ENCODE measurements at places on chromosomes 4 and X.

GRCh38 chr4:57211131-57211530 is 100.9 kb upstream of the IGFBP7 start:
- no peak for DNase-seq

DNA sequence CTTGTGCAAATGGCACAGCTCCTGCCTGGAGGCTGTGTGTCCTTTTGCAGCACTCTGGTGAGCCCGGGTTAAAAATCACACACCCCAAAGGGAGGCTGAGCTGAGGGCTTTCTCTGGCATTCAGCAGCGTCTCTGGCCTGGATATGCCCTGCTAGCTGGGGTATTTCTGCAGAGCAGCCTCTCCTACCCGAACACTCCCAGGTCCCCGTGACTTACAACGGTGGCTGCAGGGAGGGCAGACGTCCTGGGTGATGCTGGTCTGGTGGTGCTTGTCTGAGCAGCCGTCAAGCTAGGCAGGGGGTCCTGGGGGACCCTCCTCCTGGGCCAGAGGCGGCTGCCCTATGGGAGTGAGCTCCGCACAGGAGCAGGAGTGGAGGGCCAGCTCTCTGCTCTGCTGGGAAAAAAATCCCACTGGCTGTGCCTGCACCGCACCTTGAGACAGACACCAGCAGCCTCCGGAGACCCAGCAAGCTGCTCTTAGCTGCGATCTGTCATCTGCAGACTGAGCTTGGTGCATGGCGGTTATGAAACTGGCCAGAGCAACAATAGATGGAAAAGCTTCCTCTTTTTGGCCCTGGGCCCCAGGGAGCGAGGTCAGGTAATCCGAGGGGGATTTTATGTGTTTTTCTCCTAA is 41.3 kb upstream of the ASMTL start:
- DNase-seq, result no peak

DNA sequence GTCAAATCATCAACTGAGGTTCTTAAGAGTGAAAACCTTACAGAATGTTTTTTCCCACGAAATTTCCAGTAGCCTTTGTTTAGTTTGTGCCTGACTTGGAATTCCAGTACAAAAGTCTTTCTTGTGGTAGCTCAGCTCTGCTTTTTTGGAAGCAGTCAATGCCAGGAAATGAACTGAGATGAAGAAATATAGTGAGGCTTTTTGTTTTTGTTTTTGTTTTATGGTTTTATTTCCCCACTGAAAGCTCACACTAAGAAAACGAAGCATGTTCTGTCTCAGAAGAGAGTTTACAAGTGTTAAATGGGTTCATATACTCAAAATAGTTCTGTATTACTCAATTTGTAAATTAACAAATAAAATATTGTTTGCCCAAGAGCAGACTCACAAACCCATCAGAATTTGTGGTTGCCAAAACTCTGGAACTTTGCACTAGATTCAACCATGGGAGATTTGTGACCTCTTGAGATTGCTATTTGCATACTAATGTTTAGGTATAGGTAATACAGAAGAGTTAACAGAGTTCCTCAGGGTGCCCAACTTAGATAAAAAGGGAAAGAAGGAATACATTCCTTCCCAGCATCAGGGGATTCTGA is 1060.8 kb downstream of the FAT4 start:
- no peak for DNase-seq

- DNase-seq, result no peak
Measured at GRCh38 chr4:100894339-100894870, 376.6 kb upstream of the EMCN start.

GRCh38 chr4:75777589-75777988 is 53.2 kb downstream of the USO1 start:
- no peak for DNase-seq

GRCh38 chr4:37793562-37793961 is 32.9 kb upstream of the PGM2 start:
- no peak for DNase-seq

DNA sequence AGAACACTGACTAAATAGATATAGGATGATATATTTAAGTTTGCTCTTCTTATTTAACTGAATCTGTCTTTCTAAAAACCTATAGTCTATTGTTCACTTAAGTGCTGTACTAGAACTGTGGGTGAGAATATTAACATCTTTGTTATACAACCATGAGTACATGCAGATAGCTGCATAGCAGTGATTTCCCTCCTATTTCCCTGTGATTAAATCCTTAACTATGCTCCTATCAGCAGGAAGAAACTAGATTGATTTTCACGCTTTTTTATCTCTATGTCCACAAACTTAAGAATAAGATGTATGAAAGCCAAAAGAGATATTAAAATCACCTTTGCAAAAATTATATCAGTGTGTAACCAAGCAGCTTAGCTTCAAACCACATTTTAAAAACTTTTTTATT is 11.3 kb upstream of the UGT2A3 start:
- no peak for DNase-seq

DNA sequence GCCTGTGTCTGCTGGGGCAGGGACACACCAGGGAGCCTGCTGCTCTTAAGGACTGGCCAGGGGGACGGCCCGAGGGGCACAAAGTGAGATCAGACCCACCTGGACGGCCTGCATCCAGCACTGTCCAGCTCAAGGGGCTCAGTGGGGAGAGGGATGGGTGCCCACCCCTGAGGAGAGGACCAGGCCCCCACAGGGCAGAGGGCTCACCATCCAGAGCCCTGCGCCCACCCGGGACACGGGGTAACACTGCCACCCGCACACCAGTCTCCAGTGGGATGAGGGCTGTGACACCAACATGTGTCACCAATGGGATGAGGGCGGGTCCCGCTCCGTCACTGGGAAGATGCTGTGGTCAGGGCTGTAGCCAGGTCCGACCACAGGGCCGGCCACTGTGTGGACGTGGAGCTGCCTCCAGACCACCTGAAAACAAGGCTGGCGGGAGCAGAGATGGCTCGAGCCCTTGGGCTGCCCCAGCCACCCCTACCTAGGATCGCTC is 13.2 kb downstream of the DGKQ start:
- DNase-seq, result no peak

GRCh38 chr4:86223472-86223871 is 136.4 kb downstream of the MAPK10 start:
- no peak for DNase-seq

- DNase-seq, result no peak
Measured at GRCh38 chrX:145817331-145818185, at the start of gene SLITRK2. Gene SLITRK2 (plus strand): TSS chrX:145817829. CDS start chrX:145822426, 4,597 bp downstream.

DNA sequence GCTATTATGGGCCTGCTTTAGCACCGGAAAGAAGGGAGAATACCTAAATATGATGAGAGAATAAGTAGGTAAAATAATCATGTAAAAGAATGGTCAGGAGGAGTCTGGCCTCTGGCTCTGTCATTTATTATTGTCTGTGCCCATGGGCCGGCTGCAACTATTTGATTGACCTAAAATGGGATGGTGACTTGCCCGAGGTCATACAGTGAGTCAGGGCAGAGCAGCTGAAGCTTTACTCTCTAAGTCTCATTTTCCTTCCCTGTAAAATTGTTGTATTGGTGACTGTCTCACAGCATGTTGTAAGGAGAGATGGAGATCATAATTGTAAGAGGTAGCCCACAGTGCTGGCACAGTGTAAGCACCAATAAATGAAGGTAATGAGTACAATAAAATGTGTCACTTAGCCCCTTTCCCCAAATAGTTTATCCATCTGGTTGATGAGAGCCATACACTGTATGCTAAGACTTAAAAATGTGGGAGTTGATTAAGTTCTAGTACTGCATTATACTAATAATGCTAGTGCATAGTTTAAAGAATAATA is 39.6 kb downstream of the RUFY3 start:
- no peak for DNase-seq

GRCh38 chrX:9698576-9698975 is 67.1 kb downstream of the GPR143 start:
- DNase-seq, result no peak

DNA sequence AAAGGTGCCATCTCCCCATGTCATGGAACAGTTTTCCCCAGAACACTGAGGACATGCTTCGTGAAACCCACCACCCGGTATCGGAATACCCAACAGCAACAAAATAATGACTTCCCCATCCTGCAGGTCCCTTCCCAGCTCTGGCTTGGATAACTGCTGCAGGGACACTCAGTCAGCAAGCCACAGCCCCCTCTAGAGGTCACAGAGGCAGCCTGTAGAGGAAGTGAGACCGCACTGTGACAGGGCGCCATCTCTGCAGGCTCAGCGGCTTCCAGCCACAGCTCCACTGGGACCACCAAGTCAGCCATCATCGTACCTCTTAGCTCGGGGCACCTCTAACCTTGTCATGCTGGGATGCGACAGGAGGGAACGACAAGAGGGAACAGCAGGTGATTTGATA is 315.9 kb downstream of the LDB2 start:
- no peak for DNase-seq

DNA sequence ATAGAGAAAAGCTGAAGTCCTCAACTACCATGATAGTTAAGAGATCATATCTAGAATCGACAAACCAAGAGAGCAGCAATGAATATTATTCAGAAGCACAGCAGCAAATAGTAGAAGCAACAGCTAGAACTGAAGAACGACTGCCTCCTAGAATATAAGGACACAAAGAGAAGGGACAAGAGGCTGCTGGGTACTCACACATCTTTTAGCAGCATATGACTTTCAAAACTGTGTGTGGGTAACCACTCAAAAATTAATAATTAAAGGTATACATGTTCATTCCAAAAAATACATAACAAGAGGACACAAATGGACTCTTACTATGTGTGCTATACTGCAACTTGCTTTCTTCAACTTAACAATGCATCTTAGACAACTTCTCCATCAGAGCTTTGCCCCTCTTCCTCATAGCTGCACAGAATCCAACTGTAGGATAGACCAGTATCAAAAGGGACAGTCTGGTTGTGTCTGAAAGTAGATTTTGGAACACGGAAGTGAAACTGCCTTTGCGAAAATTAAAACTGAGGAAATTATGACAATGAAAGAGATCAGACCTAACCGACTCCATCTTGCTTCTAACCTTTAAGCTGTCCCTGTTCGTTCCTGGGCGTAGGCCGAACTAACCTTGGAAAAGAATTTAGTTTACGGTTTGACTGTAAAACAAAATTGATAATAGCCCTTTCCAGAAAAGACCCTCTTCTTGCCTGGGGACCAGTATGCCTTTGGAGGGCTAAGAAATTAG is 125.7 kb downstream of the SH3KBP1 start:
- no peak for DNase-seq

Data from AG04449 (cell line).